ENCODE measurements at places on chromosomes 11 and 22.
A peak's percentile ranks its signal among the peaks of the same experiment; 100 is the strongest.

DNA sequence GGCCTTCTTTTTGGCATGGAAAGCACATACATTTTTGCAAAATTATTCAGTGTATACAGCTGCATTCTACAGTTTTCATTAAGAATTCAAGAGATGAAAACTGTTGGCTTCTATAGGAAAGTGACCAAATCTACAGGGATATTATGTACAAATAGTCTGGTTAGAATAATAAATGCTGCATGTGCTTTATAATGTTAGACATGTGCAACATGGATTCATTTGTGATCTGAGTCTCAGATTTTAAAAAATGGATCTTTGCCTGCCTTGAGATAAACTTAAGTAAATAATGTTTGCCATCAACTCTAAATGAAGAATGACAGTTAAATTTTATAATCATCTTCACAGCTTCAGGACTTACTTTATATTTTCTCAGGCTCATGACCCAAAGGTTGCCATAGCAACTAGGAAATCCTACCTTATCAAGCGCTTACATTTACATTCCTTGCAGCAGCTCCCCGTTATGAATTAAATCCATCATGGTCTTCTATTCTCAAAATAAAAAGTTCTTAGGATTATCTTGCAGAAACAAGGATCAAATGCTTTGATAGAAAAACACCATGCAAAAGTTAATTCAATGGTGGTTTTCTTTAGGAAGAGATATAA, 200.2 kb downstream of the CADM1 start:
- no peak for DNase-seq

DNA sequence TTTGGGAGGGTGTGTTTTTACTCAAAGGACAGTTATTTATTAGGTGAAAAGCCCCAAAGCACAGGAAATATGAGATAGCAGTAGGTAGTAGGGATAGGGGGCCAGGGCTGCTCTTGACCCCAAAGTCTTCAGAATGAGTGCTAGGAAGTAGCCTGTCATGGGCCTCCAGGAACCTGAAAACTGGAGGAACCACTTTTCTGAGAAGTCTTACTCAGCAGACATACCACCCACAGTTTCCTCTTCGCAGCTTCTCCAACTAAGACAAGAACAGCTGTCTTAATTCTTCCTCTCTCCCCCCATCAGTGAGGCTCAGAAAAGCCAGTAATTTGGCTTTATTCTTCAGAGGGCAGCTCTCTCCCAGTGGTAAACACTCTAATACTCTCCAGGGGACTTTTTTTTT, 84.0 kb upstream of the CTSC start:
- DNase-seq = no peak

DNA sequence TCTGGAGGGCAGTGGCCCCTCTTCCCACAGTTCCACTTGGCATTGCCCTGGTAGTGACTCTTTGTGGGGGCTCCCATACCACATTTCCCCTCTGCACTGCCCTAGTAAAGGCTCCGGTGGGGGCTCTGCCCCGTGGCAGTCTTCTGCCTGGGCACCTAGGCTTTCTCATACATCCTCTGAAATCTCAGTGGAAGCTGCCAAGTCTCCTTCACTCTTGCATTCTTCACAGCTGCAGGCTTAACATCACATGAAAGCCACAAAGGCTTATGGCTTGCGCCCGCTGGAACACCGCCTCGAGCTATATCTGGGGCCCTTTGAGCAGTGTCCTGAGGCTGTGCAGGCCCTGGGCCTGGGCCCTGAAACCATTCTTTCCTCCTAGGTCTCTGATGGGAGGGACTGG, 25.3 kb downstream of the PLEKHB1 start:
- DNase-seq = no peak

- peak; percentile 17 for DNase-seq
Observed at GRCh38 chr11:12007769-12008737, at the start of gene DKK3. DKK3 (minus strand) TSS chr11:12008626; CDS start chr11:12008582, 44 bp downstream.

DNA sequence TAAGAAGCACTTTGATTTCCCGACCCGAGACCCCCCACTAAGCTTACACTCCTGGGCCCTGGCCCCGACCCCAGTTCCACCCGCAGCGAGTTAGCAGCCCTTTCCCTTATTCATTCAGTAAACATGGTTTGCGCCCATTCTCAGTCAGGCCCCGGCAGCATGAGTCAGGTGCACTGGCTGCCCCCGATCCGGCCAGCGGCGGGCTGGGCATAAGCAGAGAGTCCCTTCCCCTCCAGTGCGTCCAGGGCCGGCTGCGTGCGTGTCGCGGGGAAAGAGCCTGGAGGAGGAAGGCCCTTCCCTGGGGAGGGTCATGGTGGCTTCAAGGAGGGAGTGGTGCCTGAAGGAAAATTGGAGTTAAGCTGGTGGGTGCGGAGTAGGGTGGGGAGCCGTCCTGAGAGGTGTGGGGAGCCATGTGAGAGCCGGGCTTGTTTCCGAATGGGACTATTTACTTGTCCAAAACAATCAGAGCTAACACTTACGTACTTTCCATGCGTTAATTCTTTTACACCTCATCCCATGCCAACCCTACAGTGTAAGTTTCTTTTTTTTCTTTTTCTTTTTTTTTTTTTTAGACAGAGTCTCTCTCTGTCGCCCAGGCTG, 657 bp downstream of the IGHMBP2 start:
- DNase-seq = peak; percentile 15

GRCh38 chr22:23769321-23769965, 1.7 kb upstream of the CHCHD10 start:
- no peak for DNase-seq

GRCh38 chr11:59992425-59992824, 24.6 kb upstream of the OOSP4B start:
- DNase-seq = no peak

DNA sequence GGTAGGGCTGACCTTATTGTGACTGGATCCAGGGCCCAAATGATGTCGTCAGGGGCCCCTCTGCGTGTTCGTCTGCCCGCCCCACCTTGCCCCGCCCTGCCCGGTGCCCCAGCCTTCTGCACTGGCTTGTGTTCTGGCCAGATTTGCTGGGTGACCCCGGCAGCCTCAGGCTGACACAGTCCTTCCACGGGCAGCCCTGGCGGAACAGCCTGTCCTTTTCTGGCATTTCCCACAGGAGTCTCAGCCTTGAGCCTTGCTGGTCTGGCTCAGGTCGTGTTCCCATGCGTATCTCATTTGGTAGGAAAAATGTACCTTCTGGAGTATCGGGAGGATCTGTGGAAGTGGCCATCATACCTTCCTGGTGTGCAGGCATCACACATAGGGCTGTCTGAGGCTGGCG, 31.0 kb downstream of the IGHMBP2 start:
- no peak for DNase-seq

DNA sequence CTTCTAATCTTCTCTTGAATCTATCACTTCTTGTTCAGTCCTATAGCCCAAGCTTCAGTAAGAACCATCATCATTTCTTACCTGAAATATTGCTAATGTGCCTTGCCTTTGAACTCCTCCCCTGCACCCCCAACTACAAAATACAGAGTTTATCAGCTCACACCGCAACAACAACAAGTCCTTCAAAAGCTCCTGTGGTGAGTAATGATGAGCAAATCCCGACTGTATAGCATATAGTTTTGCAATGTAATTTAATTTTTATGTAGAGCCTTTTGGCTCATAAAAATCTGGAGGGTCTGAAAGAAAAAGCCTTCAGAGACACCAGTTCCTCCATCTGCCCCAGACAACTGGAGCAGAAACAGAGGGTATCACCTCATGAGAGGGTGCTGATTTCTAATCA, 124.7 kb downstream of the ARHGAP32 start:
- DNase-seq = no peak

DNA sequence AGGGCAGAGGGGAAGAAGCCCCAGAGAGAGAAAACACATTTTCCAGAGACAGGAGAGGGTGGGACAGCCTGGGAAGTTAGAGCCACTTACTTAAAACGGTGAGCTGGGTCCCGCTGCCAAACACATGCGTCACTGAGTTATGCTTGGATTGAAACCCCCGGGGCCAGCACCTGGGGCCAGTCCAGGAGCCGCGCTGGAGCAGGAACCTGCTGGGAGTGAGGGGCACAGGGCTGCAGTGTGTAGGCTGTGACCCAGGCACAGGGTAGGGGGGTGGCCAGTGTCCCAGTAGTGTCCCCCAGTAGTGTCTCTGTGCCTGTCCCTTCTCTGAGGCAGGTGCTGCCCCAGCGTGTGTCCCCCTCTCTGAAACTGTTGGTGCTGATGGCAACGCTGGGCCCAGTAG, 5.2 kb downstream of the IGLL1 start:
- DNase-seq = no peak

DNA sequence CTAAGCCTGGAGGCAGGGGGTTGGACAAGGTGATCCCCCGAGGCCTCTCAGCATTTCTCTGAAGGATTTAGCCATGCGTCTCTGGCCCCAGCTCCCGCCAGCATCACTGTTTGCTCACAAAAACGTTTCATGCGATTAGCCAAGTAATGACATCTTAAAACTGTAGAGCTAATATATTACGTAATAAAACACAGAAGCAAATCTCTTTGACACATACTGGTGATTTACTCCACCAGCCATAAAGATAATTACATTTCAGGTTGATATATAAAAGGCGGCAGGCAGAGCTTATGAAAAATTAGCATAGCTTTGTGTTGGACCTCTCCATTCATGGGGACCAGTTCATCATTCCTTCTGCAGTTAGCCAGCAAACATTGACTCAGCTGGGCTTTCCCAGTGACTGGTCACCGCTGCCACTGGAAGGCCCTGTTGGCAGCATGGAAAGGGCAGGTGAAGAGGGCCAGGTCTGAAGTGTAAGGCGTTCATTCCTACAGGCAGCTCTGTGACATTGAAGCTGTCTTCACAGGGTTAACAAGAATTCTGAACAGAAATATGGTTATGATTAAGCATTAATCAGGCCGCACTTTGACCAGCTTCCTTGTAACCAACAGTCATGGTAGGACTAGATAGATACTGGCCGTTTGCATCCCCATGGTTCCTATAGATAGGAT, 150.3 kb downstream of the NECTIN1 start:
- DNase-seq = no peak

- DNase-seq = no peak
Observed at GRCh38 chr11:130692220-130692619, 224.1 kb downstream of the SNX19 start.

DNA sequence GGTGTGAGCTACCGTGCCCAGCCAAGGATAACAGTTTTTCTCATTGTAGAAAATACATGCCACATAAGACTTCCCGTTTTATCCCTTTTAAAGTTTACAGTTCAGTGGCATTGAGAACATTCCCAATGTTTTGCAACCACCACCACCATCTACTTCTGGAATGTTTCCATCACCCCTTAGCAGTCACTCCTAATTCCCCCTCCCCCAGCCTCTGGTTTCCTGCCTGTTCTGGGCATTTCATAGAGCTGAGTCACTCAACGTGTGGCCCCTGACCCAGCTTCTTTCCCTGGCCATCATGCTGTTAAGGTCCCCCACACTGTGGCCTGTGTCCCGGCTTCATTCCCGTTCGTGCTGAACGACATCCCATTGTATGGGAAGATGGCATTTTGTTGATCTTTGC, 30.7 kb downstream of the FGF4 start:
- DNase-seq = no peak

DNA sequence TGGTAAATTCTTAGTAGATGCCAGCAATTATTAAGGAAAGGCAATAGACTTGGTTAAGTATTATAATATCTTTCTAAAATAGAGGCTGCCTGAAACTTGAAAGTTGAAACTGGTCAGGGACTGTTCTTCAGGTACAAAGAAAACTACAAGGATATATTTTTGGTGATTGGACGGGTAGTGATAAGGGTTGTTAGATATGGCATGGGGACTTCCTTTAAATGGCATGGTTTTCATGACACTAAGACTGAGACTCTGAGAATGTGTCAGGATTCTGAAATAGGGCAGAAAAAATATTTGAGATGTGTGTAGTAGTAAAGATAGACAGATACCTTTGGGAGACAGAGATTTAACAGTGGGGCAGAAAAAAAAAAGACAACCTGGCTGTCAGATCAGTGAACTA, 108.4 kb upstream of the SLC5A12 start:
- no peak for DNase-seq

- DNase-seq = no peak
Observed at GRCh38 chr11:91241226-91241625, 983.4 kb upstream of the FAT3 start.

DNA sequence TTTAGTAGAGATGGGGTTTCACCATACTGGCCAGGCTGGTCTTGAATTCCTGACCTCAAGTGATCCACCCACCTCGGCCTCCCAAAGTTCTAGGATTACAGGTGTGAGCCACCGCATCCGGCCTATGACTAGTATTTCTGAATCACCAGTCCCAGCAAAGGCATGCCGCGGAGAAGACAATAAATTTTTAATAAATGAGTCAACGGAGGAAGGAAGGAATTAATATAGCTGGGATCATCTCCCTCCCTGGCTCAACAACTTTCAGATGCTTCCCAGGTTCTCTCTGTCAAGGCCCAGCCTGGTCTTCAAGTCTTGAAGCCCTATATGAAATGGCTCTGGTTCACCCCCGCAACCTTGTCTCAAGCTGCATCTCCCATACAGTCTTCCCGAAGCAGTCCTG, 45.7 kb downstream of the CYTH4 start:
- DNase-seq = no peak

DNA sequence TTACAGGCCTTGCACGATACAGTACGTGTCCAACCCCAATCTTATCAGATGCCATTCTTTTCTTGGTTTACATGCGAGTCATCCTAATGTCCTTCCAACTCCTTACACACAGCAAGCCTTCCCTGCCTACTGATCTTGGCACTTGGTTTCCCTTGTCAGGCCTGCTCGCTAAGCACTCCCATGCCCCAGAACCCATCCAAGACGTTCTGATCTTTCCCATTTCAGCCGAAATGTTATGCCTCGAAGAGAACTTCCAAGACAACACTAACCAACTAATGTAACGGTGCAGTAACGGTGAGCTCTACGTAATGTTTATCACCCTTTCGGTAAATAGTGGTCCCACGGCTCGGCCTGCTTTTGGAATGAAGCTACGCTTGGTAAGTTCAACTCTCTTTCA, 521 bp downstream of the PES1 start:
- no peak for DNase-seq

GRCh38 chr11:121334973-121335710, 42.6 kb downstream of the SC5D start:
- DNase-seq = no peak

GRCh38 chr11:315516-315994, 1.7 kb downstream of the IFITM1 start:
- no peak for DNase-seq

GRCh38 chr11:86606836-86607481, 65.5 kb downstream of the ME3 start:
- DNase-seq = no peak

- peak; percentile 56 for DNase-seq
Observed at GRCh38 chr11:208181-208916, 841 bp downstream of the RIC8A start.

All from neural crest cell (in vitro differentiated cells).